GM19239 (cell line): ENCODE measurements at places on chromosomes 4 and X.

DNA sequence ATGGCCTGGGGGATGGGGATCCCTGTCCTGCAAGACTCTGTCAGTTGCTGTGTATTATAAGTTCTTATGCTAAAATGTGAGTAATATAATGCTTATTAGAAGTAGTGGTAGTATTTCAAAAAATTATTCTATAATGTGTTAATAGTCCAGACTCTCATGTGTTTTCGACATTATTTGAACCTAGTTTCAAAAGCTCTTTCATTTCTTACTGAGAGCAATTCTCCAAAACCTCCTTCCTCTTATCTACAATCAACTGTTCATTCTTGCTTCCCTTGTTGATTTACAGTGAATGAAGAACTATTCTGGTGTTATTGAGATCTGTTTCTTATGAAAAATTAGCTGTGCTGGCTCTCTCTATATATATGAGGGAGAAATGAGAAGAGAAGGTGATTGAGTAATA, 32.9 kb upstream of the PTPN13 start:
- DNase-seq: no peak

GRCh38 chrX:53481093-53481492, 46.9 kb upstream of the HSD17B10 start:
- no peak for DNase-seq

- DNase-seq: no peak
These were observed 13.2 kb downstream of the HSD17B11 start for GRCh38 chr4:87377816-87378215.

GRCh38 chrX:24242649-24243175, 71.2 kb downstream of the SUPT20HL2 start:
- no peak for DNase-seq

DNA sequence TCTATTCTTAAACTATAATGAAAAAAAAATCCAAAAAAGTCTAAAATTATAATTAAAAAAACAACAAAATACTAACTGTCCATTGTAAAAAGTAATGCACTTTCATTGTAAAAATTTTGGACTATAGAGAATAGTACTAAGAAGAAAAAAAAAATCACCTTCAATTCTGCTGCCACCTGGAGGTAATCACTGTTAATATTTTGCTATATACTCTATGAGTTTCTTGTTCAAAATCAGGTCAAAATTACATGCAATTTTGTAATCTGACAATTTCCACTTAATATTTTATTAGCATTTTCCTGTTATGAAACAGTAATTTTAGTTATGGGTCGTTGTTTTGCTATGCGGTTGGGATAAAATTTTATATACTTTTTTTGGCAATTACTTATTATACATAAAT, 62.0 kb downstream of the HTT start:
- DNase-seq: no peak

- no peak for DNase-seq
These were observed 59.0 kb downstream of the WWC2 start for GRCh38 chr4:183158062-183158461.

DNA sequence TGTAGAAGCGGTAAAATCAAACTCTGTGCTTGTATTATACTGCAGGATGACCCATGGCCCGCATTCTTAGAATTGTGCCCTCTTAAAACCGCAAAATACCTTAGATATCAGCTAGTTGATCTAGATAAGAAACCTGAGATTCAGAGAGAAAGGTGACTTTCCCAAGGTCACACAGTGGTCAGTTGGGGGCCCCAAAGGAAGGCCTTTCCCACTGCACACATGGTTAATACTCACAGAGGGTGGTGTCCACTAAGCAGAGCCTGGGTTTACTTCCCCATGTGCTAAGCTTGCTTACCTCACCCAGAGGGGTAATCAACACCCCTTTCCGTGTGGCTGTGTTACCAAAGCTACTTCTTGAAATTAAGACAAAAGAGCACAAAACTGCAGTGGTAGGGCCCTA, 66.3 kb downstream of the RBM47 start:
- no peak for DNase-seq

DNA sequence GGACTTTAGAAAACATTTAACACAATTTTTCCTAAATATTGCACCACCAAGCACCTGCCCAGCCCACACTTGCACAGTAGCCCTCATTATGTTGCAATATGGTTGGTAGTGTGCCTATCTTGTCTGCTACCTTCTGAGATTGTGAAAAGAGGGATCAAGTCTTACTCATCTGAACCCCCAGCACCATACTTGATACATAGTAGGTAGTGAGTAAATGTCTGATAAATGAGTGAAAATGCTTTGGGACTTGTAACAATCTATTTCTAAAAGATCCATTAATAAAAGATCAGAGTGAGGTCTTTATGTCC, 118.4 kb upstream of the MED14 start:
- DNase-seq: no peak

- no peak for DNase-seq
These were observed 133.4 kb downstream of the ATG4A start for GRCh38 chrX:108224727-108225621.

DNA sequence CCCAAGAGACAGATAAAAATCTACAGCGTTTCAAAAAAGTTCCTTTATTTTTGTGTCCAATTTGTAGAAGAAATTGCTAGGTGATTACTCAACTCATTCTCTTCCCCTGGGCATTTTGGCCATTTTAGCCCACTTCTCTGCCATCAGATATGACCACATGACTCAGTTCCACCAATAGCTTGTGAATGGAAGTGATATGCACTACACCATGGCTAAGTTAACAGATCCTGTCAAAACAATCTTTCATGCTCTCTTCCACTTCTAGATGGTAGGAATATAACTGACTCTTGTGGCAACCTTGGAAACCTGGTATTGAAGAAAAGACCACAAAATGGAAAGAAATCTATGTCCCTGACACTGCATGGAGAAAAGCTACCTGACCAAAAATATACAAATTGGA, 26.2 kb upstream of the FREM3 start:
- DNase-seq: no peak

DNA sequence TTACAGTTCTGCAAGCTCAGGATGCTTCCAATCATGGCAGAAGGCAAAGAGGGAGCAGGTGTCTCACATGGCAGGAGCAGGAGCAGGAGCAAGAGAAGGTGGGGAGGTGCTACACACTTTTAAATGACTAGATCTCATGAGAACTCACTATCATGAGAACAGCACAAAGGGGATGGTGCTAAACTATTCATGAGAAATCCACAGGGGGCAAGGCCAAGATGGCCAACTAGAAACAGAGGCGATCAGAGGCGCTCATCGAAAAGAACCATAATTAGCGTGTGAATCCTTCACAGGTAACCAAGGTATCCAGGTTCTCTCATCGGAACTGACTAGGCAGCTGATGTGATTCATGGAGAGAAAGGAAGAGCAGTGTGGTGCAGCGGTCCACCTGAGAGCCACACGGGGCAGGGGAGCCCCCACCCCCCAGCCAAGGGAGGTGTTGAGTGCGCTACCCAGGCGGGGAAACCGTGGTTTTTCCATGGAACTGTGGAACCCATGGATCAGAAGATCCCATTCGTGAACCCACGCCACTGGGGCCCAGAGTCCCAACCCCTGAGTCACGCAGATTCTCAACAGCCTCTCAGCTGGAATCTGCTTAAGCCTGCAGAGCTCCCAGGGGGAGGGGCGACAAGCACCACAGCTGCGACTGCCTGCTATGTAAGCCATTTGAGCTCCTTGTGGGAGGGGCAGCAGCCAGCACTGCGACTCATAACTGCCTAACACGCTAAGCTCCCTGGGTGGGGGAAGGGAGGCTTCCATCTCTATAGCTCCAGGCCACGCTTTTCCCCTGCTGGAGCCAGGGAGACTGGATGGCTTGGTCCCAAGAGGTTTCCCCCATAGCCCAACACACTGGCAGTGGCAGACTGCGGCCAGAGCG, 46.7 kb downstream of the FGF16 start:
- no peak for DNase-seq

GRCh38 chrX:6674734-6675133, 139.8 kb upstream of the VCX3A start:
- no peak for DNase-seq

- no peak for DNase-seq
These were observed 3.1 kb upstream of the MSX1 start for GRCh38 chr4:4856071-4857000.

GRCh38 chrX:149512225-149512885, 7.2 kb upstream of the IDS start:
- DNase-seq: no peak

DNA sequence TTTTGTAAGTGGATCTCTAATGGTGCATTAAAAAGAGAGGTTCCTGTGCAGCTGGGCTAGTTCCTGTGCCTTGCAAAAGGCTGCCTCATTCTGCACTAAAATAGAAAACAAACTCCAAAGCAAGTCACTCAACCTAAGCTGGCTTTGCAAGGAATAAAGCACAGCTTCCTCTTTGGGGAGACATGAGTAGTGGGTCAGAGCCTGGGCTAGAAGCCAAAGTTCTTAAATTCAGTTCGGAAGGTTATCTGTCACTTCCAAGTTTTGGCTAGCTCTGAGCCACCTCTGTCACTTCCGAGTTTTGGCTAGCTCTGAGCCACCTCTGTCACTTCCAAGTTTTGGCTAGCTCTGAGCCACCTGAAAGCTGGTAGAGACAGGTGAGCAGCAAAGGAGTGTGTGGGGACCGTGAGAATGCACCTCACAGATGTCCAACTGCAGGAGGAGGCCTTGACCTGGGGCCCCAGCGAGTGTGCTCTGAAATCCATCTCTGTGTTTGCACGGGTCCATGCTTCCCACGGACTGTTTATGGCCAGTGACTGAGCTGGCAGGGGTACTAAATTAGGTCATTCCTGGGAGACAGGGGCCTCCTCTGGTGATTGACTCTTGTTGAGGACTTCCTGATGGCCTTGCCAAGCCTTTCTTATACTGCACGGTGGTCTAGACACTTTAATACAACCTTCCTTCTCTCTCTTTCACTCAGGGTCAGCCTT, 36.4 kb upstream of the MAMLD1 start:
- no peak for DNase-seq

DNA sequence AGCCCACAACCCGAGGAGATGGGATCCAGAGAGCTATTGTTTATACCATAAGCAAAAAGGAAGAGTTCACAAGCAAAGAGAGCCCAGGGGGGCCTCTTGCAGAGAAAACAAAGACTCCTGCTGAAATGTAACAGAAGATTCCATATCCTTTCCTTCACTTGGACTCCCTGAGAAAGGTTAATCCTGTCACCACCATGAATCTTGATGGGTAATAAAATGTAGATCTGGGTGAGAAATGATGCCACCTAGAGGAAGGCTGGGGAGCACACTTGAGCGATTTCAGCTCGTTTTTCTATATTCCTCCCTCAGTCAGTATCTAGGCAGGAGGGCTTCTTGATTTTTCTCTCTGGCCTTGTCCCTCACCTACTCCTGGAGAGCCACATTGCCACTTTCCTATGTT, 10.2 kb upstream of the KCNE5 start:
- DNase-seq: no peak

- no peak for DNase-seq
These were observed 9.3 kb downstream of the EVC start for GRCh38 chr4:5720157-5720850.

DNA sequence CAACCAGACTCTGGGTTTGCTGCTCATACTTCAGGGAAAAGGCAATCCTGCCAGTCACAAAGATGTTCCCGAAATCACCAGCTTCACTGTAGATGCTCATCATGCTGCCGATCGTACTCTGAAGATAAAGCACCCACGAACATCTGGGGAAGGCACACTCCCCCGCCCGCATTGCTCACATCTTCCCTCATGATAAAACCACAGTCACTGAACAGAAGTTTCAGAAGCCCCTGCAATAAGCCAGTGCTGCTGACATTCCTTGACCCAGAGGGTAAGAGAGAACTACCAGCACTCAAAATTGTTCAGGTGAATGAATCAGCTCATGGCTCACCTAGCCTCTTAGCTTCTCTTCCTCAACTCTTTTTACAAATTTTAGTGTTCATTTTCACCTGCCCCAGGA, 43.1 kb downstream of the SRPX2 start:
- DNase-seq: no peak

DNA sequence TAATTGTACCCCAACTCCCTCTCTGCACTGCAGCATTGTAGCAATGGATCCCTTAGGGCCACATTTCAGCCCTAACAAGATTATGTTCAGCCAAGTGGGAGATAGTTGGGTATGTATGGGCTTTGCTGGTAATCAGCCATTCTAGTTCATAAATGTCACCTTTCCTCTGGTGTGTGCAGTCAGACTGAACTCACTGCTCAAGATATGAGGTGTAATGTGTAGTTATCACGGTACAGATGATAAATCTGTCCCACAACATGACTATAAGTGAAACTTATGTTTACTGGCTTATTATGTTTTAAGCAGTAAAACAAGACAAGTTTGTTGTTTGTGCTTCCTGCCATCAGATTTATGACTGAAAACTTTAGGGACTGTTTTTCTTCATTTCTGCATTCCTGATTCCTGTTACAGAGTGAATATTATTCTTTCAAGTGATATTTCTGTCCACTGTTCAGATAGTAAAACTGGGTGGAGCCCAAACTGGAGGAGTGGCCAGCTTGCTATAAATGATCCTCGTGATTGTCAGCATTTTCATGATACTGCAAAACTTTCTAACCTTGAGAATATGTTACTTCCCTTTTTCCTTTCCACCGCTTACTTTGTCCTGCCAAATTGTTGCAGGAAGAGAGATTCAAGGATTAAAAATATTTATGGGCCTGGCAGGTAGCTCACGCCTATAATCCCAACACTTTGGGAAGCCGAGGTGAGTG, 44.9 kb downstream of the ANAPC4 start:
- DNase-seq: no peak

DNA sequence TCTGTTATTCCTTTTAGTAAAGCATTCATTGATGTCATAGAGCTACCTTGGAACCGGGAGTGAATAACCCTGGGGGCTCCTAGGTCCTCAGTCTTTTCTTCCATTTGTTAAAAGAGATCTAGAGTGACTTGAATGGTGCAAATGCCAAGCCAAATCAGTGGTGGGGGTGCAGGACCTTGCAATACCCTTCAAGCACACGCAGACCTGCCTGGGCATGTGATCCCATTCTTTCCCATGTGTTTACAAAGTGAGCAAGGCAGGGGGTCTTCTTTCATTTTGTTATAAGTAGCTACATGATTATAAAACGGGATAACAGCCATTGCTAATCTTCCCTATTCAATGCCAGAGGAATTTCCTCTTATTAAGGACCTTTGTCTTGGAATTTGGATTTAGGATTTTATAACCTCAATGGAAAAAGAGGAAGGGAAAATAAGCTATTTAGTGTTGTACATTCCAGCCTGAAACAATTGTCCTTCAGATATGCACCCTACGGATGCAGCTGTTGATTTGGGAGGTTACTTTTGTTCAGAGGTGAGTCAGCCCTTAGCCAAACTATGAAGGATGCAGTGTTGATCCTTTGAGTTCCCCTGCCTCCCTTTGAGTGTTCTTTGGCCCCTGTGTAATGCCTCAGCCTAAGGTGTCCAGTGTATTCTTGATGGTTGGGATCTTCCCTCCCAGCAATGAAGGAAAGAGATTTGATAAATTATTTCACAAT, 623.8 kb upstream of the HTR2C start:
- DNase-seq: no peak
